ENCODE measurements at places on chromosomes 13 and 19.

DNA sequence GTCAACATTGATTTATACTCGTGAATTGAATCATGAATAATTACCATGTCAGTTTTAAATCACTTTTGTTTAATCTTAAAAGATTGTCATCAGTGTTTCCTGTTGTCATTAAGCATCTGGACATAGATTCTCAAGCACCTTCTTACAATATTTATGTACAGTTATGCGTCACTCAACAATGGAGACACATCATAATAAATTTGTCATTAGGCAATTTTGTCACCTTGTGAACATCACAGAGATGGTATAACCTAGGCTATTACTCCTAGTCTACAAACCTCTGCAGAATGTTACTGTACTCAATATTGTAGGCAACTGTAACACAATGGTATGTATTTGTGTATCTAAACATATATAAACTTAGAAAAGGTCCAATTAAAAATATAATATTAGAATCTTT lies 2130.9 kb upstream of the PCDH20 start:
- no peak for DNase-seq

DNA sequence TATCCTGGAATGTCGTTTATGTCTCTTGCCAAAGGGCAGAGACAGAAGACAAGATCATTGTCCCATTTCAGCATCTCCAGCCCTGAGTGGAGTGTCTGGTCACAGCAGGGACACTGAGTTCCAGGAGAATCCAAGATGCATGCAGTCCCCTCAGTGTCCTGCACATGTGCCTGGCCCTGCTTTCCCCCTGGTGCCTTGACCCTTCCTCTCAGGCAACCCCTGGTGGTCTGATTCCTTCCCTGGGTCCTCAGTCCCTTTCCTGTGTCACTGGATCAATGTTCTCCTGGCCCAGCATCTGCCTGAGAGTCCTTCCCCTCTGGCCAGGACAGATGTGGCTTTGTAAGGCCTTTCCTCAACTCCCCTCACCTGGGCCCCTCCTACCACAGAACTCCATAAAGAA lies 9.0 kb downstream of the CEACAM21 start:
- no peak for DNase-seq

DNA sequence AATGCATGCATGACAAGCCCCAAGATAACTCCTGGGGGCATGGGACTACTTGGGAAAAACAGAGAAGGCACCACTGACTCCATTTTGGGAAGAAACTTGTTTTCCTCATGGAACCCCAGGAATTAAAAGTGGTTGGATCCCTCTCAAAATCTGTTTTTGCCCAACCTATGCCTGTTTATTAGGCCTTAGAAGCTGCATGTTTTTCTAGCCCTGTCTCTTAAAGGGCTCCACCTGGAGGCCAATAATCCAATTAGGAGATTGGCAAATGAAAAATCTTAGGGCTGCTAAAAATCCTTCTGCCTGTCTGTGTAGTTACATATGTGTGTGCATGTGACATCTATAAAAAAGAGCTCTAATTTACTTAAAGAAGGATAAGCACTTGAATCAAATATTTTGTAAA lies 26.9 kb downstream of the MED4 start:
- no peak for DNase-seq

DNA sequence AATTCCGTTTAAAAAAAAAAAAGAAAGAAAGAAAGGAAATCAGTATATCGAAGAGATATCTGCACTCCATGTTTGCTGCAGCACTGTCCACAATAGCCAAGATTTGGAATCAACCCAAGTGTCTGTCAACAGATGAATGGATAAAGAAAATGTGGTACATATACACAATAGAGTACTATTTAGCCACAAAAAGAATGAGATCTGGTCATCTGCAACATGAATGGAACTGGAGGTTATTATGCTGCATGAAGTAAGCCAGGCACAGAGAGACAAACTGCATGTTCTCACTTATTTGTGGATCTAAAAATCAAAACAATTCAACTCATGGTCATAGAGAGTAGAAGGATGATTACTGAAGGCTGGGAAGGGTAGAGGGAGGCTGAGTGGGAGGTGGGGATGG lies 16.3 kb downstream of the ZNF565 start:
- DNase-seq, result no peak

DNA sequence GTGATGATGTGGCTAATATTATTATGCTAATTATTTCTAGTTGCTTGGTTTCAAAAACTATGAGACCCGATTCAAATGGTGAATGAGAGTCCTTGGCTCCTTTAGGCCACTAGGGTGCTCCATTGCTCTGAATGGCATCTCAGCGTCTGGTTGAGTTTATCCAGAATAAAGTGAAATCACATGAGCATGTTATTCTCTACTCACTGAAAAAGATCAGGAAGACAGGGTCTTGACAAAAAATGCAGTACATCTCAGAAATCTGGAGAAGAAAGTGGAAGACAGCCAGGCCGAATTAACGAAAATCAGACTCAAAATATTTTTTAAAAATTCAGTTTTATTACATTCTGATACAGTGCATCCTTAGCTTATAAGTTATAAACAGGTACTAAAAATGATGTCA lies 516.2 kb downstream of the MYO16 start:
- no peak for DNase-seq

DNA sequence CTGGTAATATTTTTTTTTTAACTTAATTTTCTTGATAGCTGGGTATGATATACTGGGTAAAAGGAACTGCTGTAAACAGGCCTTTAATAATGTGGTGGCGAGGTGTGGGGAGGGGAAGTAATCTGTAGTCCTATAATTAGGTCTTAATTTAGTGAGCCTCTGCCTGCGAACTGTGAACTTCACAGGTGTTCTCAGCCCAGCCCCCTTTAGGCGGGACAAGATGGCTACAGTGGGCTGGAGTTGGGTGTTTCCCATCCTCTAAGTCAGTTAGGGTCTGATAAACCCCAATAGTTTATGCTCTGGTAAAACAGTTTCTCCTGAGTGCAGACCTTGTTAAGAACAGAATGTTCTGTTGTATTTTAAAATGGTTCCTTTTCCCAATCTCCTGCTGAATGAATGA lies 97.6 kb upstream of the SERP2 start:
- DNase-seq, result no peak

GRCh38 chr13:90883592-90883991 lies 463.9 kb upstream of the MIR17HG start:
- no peak for DNase-seq

GRCh38 chr19:56270676-56271075 lies 1.9 kb upstream of the EDDM13 start:
- no peak for DNase-seq

DNA sequence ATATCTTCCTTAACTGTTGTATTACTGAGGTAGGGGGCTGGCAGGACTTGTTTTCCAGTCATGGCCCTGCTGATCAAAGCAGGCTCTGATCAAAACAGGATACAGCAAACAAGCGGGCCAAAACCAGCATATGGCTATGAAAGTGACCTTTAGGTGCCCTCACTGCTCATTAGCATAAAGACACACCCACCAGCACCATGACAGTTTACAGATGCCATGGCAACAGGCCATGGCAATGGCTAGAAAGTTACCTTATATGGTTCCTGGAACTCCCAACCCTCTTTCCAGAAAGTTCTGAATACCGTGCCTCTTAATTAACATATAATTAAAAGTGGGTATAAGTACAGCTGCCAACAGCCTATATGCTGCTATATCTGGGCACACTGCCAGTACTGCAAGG lies 551.4 kb upstream of the SGCG start:
- no peak for DNase-seq

DNA sequence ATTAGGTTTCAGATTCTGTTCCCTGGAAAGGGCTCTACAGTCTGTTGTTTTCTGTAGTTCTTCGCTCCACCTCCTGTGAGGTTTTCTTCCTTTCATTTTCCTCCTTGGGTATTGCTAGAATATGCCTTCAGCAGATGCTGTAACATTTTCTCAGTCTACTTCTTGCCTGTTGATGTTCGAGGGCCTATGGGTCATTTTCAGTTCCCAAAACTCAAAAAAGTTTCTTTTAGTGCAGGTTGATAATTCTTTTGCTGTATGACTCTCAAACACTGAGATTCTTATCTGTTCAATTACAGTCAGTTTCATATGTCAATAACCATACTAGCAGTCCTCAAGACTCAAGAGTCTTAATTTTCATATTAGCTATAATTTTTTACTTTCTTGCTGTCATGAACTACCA lies 268.3 kb downstream of the RFC3 start:
- DNase-seq, result no peak

GRCh38 chr13:105105471-105105870 lies 1430.0 kb downstream of the EFNB2 start:
- no peak for DNase-seq

GRCh38 chr19:27906081-27906480 lies 1306.9 kb downstream of the UQCRFS1 start:
- no peak for DNase-seq

DNA sequence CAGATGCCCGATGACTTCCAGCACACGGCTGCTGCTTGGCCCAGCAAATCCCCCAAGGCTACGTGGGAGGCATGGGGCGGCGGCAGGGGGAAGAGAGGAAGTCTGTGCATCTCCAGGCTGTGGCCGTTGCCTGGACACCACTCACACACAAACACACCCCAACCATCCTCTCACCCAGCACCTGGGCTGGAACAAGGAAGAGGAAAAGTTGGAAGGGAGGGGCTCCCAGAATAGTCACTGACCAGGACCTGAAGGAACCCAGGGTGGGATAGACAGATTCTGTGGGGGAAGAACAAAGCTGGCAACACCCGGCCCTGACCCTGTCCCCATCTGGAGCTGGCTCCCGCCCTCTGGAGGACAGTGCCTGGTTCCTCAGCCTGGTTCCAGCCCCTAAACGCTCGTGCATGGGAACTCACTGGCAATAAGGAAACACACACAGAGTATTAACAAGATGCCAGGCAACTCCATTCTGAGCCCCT lies 11.2 kb downstream of the PPP6R1 start:
- DNase-seq, result no peak
